ENCODE measurements at places on chromosomes 12 and 14. TPM values are rescaled to one million over a fixed set of nuclear protein-coding genes. Genes with fewer than 3 reads are reported as not detected.

Gene CLEC4A
- not detected for total RNA-seq

Gene DLK1
- 1.3 TPM for total RNA-seq

Gene KRT81
- total RNA-seq, result not detected

Gene ASPG
- 0.46 TPM for total RNA-seq

Gene FBLN5
- total RNA-seq, result 3.5 TPM

DNA sequence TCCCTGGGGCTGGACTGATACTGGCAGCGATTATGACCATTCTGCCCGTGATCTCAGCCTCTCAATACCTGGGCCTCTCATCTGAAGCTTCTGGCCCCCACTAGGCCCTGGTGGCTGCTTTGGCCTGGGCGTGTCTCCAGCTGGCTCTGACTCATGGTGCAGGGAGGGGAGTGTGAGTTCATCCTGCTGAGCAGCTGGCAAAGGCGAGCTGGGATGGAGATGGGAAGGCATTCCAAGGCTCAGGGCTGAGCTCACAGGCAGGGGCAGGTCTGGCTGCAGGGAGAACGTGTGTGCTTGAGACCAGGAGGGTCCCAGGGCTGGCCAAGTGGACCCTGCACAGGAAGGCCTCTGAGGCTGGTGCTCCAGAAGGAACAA lies 221.8 kb downstream of the TMEM121 start:
- H3K4me1 ChIP-seq, result no peaks in the 10 kb centered on the region
- H3K27ac ChIP-seq, result no peak overlapping the region
- no peaks in the 10 kb centered on the region for H3K27me3 ChIP-seq
- H3K4me3 ChIP-seq, result no peak overlapping the region
- no peaks in the 10 kb centered on the region for H3K36me3 ChIP-seq
- DNase-seq, result no peak

DNA sequence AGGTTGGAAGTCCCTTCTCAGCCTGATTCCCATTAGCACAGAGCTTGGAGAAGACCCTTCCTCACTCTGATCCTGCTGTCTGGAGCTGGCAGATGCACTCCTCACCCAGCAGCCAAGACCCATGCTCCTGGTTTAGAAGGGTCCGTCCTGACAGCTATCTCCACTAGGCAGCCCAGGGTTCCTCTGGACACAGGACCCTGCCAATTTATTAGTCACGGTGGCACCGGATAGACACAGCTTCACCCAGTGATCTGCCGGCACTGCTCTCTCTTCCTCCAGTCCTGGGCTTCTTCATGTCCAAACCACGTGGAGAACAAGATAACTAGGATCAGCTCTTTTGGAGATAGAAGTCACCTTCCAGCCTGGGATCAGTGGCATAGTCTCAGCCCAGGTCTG lies 26.2 kb upstream of the TCL1B start:
- no peak overlapping the region for H3K4me3 ChIP-seq
- H3K27me3 ChIP-seq, result no peaks in the 10 kb centered on the region

- no peaks in the 10 kb centered on the region for H3K27me3 ChIP-seq
- no peak overlapping the region for H3K27ac ChIP-seq
- no peak overlapping the region for H3K4me3 ChIP-seq
- no peaks in the 10 kb centered on the region for H3K4me1 ChIP-seq
These were observed 11.8 kb downstream of the ALG10B start for GRCh38 chr12:38328306-38328895.

- no peak overlapping the region for H3K4me3 ChIP-seq
- H3K36me3 ChIP-seq, result no peaks in the 10 kb centered on the region
- no peaks in the 10 kb centered on the region for H3K4me1 ChIP-seq
- no peak overlapping the region for H3K27ac ChIP-seq
- no peaks in the 10 kb centered on the region for H3K27me3 ChIP-seq
- DNase-seq, result peak; percentile 42
These were observed 15.6 kb downstream of the ZBTB39 start for GRCh38 chr12:56990648-56991318.

DNA sequence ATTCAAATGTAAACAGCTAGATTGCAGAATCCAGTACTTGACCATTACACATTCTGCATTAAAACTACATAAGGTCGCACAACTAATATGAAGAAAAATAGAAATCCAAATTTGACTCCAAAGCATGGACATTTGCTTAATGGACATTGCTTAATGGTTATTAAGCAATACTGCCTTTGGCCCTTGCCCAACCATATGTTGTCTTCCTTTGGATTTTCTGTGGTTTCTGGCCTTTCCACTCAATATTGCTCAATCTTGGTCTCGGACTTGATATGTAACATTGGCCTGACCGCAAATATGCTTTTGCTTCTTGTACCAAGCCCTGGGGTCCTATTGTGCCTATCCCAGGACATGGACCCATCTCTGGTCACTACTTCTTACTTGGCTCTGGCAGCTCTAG lies 67.2 kb downstream of the PTPRR start:
- H3K4me3 ChIP-seq, result no peak overlapping the region
- H3K27ac ChIP-seq, result no peak overlapping the region
- no peak for DNase-seq
- no peaks in the 10 kb centered on the region for H3K36me3 ChIP-seq
- peaks cover 7% of the 10 kb centered on the region for H3K4me1 ChIP-seq
- H3K27me3 ChIP-seq, result no peaks in the 10 kb centered on the region

DNA sequence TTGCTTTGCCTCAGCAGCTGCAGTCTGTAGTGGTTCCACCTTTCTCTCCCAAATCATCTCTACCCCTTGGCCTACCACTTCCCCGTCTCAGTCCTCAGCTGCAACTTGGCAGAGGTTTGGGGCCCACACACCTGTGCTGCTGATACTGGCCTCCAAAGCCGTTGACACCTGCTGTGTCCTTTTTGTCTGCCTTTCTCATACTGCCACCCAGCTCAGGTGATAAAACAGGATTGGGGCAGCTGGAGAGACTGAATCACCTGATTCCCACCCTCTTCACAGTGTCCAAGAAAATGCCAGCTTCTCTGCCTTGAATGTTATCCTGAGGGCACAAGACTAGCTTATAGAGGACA lies 103.7 kb downstream of the ETV6 start:
- H3K27me3 ChIP-seq, result no peaks in the 10 kb centered on the region
- H3K4me3 ChIP-seq, result no peak overlapping the region
- H3K27ac ChIP-seq, result peak overlapping the region; percentile 58
- no peaks in the 10 kb centered on the region for H3K36me3 ChIP-seq

DNA sequence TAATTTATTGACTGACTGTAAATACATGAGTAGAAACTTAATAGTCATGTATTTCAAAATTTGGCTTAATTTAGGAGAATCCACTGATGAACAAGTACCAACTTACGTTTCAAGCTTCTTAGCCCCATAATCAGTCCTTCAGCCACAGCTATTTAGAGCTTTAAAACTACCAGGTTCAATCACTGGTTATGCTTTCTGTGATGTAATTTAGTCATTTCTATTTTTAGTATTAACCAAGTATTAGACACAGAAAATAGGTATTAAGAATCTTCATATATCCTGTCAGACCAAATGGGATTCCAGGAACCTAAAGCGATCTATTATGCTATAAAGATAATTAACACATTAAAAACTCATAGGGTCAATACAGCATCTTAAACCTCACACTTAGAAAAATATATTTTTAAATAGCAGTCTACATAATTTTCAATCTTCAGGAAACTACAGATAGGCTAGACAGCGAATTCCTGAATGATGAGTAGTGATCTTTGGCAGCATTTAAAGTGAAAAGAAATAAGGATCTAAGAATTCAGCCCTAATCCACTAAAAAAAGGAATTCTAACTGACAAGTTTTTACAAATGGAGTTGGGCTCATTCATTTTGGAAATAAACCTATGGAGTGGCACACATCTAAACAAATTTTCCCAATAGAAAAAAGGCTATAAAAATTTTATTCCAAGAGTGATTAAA lies 51.5 kb downstream of the ZC3H14 start:
- no peaks in the 10 kb centered on the region for H3K4me1 ChIP-seq
- no peaks in the 10 kb centered on the region for H3K27me3 ChIP-seq
- peaks cover 36% of the 10 kb centered on the region for H3K36me3 ChIP-seq
- no peak overlapping the region for H3K4me3 ChIP-seq

DNA sequence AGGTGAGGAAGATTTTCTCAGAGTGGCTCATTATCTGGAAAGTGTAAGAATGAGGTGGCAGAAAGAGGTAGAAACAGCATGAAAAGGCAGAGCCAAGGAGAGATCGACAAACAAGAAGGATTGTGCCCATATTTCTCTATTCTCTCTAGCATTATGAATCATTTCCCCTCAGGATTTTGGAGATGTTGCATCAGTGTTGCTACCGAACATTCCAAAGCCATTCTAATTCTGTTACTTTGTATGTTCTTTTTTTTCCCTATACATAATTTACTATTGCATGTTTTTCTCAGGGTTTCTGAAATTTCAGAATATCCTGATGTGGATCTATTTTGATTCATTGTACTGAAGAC lies 61.4 kb downstream of the KICS2 start:
- no peak for DNase-seq
- no peaks in the 10 kb centered on the region for H3K36me3 ChIP-seq
- no peak overlapping the region for H3K4me3 ChIP-seq

GRCh38 chr12:50901685-50902113 lies 50.6 kb upstream of the HIGD1C start:
- H3K4me3 ChIP-seq, result no peak overlapping the region
- H3K27ac ChIP-seq, result no peak overlapping the region
- no peaks in the 10 kb centered on the region for H3K27me3 ChIP-seq

DNA sequence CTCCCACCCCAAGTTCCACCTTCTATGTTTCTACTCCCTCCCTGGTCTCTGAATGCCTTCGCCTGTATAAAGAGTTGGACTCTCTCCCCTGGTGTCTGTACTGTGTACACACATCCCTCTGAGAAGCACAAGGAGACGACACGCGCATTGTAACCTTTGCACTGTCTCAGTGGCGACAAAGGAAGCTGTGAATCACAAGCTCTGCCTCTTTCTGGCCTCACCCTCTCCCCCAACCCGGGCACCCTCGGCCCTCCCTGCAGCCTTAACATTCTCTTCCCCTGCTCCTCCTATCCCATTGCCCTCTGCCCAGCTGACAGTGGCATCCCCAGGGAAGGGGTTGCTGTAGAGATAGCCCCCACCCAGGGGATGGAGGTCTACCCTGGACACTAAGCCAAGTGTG lies 2.5 kb upstream of the SMARCD1 start:
- H3K36me3 ChIP-seq, result peaks cover 8% of the 10 kb centered on the region
- H3K27ac ChIP-seq, result no peak overlapping the region
- no peak overlapping the region for H3K4me3 ChIP-seq

GRCh38 chr14:52609445-52610044 lies 56.9 kb downstream of the GPR137C start:
- H3K27me3 ChIP-seq, result no peaks in the 10 kb centered on the region
- no peak for DNase-seq
- H3K4me3 ChIP-seq, result no peak overlapping the region
- H3K4me1 ChIP-seq, result no peaks in the 10 kb centered on the region
- no peaks in the 10 kb centered on the region for H3K36me3 ChIP-seq

- no peaks in the 10 kb centered on the region for H3K27me3 ChIP-seq
- H3K27ac ChIP-seq, result no peak overlapping the region
- DNase-seq, result no peak
- H3K4me1 ChIP-seq, result no peaks in the 10 kb centered on the region
- H3K4me3 ChIP-seq, result no peak overlapping the region
These were observed 79.1 kb upstream of the SSTR1 start for GRCh38 chr14:38128640-38129039.

DNA sequence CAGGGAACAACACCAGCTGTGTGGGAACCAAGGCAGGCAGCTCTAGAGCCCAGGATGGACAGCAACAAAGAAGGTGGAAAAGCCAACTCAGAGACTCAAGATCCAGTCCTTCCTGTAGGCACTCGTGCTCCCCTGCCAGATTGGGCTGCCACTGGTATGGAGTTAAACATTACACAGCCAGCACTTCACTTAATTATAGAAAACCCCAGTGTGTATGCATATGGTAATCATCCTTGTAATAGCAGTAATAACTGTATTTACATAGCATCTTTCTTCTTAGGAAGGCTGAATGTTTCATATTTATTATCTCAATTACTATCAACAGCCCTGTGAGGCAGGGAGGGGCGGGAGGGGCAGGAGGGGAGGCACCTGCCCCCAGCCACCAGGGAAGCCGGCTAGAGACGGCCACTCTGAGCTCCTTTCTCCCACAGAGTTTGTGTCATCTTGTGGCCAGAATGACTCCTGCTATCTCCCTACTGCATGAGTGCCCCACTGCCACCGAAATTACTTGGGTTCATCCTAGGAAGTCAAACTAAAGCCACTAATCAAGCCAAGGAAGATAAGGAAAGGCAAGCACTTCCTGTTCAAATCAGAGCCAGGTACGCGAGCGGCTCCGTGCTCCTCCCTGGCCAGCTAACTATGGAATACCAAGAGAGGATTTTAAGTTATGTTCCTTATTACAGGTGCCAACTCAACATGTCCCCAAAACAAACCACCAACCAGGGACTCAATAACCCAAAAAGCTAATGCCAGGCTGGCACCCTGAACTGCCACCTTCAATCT lies 15.7 kb upstream of the RAB35 start:
- no peaks in the 10 kb centered on the region for H3K27me3 ChIP-seq
- H3K4me3 ChIP-seq, result no peak overlapping the region
- H3K27ac ChIP-seq, result no peak overlapping the region
- no peak for DNase-seq
- H3K36me3 ChIP-seq, result peaks cover 81% of the 10 kb centered on the region

DNA sequence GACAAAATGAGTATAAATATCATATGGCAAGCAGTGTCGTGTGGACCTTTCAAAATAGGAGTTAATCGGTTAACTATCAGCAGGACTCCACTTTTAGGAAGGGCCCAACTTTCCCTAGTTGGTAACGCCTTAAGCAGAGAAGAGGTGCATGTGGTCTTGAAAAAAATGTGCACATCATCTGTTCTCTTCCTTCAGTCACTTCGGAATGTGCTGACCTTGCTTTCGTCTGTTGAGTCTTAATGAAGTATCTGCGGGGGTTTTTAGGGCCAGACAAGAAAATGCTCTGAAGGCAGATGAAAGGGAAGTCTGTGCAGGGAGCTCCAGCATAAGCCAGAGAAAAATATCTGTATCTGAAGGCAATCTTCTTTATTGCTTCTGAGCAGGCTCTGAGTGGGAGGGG lies 185.2 kb downstream of the AEBP2 start:
- H3K27me3 ChIP-seq, result no peaks in the 10 kb centered on the region
- H3K36me3 ChIP-seq, result no peaks in the 10 kb centered on the region
- no peak overlapping the region for H3K27ac ChIP-seq
- H3K4me1 ChIP-seq, result no peaks in the 10 kb centered on the region
- no peak for DNase-seq

GRCh38 chr14:95503365-95504134 lies 12.9 kb downstream of the SYNE3 start:
- H3K27me3 ChIP-seq, result no peaks in the 10 kb centered on the region
- no peak overlapping the region for H3K4me3 ChIP-seq

DNA sequence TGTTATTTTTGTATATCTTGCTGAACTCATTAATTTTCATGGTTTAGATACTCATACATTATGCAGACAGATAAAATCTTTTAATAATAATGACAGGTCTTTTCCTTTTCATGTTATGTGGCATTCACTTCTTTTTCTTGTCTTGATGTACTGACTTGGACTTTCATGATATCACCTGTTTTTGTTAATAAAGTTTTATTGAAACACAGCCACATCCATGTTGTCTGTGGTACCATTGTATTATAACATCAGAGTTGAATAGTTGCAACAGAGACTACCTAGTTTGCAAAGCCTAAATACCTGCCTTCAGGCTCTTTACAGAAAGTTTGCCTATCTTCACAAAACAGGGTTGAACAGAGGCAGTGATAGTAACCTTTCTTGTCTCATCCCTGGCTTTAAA lies 85.1 kb downstream of the RGS6 start:
- no peaks in the 10 kb centered on the region for H3K27me3 ChIP-seq
- H3K4me3 ChIP-seq, result no peak overlapping the region
- no peak for DNase-seq
- H3K4me1 ChIP-seq, result no peaks in the 10 kb centered on the region
- H3K27ac ChIP-seq, result no peak overlapping the region
- no peaks in the 10 kb centered on the region for H3K36me3 ChIP-seq

All from H1 (cell line).